ENCODE measurements at places on chromosomes 11 and 22.

DNA sequence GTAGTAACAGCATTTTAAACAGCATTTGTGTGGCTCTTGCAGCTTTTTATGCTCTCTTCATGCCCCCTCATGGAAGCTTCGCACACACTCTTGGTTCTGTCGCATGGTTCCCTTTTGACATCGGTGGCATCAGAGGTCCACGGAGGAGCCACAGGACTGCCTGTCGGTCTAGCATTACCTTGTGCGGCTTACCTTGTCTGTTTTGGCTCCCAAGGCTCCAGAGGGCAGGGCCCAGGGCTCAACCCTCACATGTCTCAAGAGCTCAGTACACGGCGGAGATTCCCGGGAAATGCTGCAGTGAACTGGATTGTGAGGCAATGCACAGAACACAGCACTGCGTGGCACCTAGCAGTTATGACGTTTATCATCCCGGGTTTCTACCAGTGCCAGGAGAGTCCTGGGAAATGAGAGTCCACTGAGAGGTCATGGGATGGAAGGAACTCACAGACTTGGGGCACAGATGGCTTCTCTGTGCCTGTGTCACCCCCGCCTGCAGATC is 1015.8 kb downstream of the TBC1D22A start:
- DNase-seq, result no peak

- DNase-seq, result peak; percentile 49
Measured at GRCh38 chr11:110479108-110480101, 49.7 kb downstream of the FDX1 start.

GRCh38 chr11:115179636-115180035 is 324.6 kb downstream of the CADM1 start:
- peak; percentile 62 for DNase-seq

DNA sequence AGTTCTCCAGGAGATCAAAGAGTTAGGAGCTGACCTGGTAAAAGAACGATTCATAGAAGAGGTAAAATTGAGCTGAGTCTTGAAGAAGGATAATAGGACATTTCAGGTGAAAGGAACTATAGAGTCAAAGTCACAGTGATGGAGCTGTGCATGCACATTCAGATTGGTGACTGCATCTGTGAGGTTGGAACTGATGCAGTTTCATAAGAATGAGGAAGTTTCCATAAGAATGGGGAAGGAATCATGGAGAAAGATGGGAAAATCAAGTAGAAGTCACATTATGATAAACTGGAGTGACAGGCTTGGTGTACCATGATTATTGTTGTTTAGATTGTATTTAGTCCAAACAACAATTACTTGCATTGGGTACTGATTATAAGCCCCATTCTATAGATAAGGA is 232.2 kb downstream of the FAM76B start:
- DNase-seq, result no peak

GRCh38 chr11:12815931-12816494 is 141.8 kb downstream of the TEAD1 start:
- no peak for DNase-seq

GRCh38 chr22:44906999-44907644 is 102.7 kb downstream of the PHF21B start:
- DNase-seq, result no peak

DNA sequence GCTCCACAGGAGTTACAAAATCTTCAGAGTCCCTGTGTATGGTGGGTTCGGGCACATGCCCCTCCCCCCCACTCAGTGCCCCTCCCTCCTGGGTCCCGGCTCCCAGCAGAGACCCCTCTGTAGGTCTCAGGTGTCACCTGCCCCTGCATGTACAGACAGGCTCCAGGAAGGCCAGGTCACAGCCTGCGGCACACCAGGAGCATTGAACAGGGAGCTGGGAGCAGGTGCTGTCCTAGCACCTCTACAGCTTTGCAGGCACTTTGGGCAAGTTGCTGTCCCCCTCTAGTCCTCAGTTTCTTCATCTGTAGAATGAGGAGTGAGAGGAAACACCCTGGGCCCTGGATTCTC is 80.1 kb upstream of the RTL6 start:
- DNase-seq, result no peak

- peak; percentile 19 for DNase-seq
Measured at GRCh38 chr11:79097246-79097875, 343.5 kb downstream of the TENM4 start.

- no peak for DNase-seq
Measured at GRCh38 chr22:36743591-36744412, 32.1 kb downstream of the IFT27 start.

DNA sequence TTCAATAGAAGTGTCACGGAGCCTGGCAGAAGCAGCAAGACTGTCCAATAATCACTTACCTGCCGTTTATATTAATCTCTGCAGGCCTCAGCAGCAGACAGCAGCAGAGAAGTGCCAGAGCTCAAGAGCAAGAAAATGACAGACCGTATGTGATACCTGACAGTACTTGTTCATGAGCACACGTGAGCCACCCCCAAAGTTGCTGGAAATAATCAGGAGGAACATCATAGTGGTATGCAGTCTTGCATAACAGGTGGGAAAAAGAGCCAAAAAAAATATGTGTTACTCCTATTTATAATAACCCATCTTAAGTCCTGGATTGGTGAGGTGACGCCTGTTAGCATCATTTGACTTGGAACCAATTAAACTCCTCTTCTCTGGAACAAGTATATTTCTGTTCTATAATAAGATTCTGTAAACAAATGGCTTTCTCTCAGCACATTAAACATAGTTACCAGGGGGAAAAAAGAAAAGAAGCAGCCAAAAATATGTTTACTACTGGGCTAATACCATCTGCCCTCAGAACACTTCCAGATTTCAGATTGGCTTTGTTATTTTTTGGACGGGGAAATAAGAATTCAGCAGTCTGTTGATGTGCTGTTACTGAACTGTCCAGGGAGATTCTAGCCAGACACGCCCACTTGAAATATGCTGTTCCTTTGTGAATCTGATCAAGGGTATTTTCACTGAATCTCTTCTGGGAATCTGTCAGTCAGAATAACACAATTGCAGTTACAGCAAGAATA is 7.9 kb upstream of the SLN start:
- no peak for DNase-seq

DNA sequence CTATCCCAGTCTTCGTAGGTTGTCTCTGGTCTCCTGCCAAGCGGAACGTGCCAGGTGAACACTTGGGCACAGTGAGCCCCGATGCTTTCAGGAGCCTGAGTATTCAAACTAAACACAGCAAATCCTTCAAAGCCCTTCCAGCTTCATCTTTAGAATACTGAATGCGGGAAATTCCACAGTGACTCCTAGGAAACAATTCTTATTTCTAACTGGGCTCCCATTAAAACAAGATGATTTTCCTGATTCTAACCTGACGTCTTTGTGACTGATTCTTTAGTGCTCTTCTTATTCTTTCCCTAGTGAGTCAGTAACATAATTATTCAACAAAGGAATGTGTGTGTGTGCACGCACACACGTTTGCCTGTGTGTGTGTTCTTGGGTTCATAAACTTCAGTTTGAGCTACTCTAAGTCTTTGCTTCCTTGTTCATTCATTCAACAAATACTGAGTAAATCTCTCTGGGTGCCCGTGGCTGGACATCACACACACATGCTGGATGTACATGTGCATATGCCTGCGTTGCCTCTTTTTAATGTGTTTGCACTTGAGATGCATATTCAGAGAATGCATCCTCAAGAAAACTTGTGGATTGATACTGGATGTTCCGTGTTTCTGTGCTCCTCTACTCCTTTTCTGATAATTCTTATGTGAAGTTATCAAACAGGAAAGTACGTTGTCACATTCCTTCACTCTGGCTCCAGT is 134.5 kb downstream of the WNT7B start:
- peak; percentile 78 for DNase-seq

DNA sequence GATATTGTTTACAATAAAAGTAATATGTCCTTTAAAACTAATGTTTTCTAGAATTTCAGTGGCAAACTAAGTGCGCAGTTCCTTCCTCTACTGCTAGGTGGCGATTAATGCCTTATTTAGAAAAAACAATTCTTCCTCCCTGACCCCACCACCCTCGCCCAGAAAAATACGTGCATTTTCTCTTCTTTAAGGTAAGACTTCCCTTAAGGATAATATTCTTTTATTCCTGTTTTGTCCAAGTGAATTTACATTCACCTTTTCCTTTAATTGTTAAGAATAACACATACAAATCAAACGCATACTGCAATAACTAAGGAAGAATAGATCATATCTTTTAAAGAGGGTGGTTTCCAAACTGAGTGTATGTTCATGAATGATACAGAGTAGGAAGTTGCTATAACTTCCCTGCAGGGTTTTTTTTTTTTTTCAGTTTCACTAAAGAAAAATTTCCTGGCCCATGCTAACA is 17.0 kb upstream of the PSMA1 start:
- peak; percentile 11 for DNase-seq

- peak; percentile 94 for DNase-seq
Measured at GRCh38 chr11:121417055-121417551, 35.0 kb upstream of the SORL1 start.

DNA sequence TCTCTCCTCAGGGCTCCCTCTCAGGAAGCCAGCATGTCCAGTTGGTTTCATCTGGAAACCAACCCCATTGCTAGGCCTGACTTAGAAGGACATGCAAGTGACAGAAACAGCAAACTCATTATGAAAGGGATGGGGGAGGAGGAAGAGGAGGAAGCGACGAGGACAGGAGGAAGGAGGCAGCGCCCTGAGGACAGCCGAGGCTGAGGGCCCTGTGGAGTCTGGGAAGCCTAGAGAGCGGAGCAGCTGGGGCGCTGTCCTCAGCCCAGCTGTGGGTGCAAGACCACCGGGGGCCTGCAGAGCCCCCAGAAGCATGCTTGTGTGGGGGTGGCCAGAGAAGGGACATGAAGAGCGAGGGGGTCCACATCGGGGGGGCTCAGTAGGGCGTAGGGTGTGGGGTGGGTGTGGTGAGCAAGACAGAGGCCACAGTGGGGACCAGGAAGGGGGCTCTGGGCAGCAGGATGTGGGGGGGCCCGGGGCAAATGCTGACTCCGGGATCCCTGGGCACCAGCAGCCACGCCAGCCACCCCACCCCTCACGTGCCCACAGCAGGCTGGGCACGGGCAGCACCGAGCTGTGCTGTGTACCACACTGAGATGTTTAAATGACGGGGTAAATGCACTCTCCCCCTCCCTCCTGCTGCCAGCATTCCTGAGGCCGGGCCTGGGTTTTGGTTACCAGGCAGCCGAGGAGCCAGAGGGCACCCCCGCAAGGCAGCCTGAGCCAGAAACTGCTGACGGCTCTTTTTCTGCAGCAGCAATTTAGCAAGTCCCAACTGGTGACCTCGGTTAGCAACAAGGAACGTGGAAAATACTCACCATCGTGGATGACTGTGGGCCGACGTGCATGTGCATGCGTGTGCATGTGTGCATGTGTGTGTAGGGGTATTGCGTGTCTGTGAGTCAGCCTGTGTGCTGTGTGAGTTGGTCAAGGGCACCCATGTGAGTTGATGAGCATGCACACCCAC is 82.7 kb upstream of the LINC01488 start:
- DNase-seq, result peak; percentile 34

DNA sequence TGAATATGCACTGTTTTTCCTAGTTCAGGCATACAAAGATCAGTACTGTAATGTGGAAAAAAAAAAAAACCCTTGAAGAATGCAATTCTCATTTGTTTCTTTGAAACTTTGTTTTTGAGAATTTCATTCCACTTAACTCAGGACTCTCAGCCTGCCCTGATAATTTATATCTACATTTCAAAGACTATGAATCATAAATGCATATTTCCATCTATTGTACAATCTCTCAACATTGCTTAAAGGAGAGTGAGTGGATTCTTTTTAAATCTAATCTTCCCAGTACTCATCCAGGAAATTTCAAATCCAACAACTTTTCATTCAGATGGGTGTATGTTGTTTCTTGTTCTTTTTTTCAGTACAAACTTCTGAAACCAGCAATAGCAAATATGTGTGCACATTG is 322.2 kb upstream of the DDI1 start:
- DNase-seq, result peak; percentile 66

GRCh38 chr11:128595775-128596174 is 8.4 kb upstream of the ETS1 start:
- no peak for DNase-seq

- DNase-seq, result peak; percentile 71
Measured at GRCh38 chr11:112652786-112653390, 308.3 kb upstream of the NCAM1 start.

DNA sequence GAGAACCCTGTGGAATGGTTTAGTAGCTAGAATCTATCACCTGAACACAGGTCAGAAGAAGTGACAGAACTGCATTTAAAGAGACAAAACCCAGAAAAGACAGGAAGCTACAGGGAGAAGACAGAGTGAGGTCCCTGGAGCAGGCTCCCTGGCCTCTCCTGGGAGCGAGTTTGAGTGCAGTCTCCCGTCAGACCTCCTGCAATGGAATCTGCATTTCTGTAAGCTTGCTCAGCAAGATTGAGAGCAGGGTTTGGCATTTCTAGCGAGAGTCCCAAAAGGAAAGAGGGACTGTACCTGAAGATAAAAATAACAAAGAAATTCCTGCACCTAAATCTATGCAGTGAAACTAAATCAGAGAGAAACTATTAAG is 74.2 kb downstream of the MORC2 start:
- no peak for DNase-seq

- DNase-seq, result no peak
Measured at GRCh38 chr22:48772286-48772907, 1055.3 kb downstream of the BRD1 start.

DNA sequence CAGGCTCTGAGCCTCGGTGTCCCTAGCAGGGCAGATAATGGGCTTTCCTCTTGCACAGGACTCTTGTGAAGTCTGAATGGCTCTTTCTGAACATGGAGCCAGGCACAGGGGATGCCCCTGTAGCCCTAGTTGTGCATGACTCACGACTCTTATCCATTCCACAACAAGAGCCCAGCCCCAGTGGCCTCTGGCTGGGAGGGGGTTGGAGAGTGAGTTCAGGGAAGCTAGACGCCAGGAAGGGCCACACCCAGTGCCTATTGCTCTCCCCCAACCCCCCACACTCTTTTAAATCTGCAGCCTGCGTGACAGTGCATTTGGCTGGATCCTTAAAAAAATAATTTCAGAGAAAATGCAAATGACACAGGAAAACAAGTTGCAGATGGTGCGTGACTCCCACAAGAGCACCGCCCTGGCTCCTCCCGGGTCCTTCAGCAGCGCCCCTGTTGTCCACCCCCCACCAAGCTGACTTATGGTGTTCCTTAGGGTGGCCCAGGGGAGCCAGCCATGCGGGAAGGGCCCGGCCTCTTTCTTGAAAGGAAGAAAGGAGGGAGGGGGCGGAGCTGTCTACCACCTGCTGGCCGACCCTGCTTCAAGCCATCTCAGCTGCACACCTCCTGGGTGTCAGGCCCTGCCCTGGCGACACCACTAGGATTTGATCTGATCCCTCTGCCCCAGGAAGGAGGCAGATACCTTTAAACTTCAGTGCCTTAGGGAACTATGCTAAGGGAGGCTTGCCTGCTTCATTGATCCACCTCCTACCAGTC is 74.7 kb downstream of the MN1 start:
- peak; percentile 87 for DNase-seq

DNA sequence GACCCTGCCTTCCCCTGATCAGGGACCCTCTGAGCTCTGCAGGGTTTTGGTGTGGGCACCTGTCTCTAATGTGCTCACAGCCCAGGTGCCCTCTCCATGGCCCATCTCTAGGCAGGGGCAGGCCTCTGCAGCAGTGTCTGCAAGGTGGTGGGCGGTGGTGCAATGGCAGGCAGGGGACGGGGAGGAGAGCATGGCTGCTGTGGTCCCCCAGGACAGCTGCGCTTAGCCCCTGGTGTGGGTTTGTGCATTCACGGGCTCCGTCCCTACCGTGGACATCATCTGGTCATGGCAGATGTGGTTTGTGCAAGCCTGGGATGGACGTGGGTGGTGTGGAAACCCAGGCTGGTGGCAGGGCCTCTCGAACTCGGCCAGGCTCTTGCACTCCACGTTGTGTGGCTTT is 443.1 kb downstream of the TBC1D22A start:
- no peak for DNase-seq

GRCh38 chr22:40258017-40258416 is 80.3 kb downstream of the TNRC6B start:
- no peak for DNase-seq

All from fibroblast of skin of right quadriceps (primary cell).